ENCODE measurements at places on chromosomes 4 and X.

DNA sequence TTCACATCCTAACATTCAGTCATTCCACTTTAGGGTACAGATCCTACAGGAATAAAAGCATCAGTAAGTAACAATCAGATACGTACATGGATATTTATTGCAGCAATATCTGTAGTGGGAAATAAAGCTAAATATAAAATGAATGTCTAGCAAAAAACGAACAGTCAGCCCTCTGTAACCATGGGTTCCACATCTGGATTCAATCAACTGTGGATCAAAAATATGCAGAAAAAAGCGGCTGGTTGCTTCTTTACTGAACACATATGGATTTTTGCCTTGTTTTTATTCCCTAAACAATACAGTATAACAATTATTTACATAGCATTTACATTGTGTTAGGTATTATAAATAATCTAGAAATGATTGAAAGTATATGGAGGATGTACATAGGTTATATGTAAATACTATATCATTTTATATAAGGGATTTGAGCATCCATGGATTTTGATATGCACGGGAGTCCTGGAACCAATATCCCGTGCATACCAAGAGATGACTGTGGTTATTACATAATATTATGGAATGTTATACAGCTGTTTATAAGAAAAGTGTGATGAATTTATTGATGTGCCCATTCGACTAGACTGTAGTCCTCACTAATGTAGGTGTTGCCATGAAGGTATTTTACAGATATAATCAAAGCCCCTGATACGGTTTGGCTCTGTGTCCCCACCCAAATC lies 132.8 kb downstream of the ARHGEF9 start:
- DNase-seq: no peak

DNA sequence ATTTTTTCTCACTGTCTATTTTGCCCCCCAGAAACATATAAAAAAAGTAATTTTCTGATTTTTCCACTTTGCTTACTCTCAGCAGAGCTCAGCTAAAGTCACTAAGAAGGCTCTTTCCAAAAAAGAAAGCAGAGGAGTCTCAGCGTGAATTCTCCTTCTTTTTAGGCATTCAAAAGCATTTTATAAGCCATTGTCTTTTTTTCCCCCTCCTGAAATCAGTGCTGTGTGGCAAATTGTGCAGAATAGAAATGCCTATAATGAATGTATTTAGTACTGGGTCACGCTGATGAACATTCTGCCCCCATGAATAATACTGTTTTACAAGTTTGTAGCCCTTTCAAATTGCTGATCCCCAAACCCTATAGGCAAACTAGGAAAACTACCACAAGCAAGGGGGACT lies 1.6 kb upstream of the PCDH18 start:
- DNase-seq: no peak

- DNase-seq: no peak
Observed at GRCh38 chr4:90118527-90119195, 8.5 kb upstream of the CCSER1 start.

- DNase-seq: no peak
Observed at GRCh38 chrX:19658030-19658429, 142.7 kb upstream of the MAP3K15 start.

- no peak for DNase-seq
Observed at GRCh38 chrX:10050481-10050880, 83.3 kb downstream of the CLDN34 start.

DNA sequence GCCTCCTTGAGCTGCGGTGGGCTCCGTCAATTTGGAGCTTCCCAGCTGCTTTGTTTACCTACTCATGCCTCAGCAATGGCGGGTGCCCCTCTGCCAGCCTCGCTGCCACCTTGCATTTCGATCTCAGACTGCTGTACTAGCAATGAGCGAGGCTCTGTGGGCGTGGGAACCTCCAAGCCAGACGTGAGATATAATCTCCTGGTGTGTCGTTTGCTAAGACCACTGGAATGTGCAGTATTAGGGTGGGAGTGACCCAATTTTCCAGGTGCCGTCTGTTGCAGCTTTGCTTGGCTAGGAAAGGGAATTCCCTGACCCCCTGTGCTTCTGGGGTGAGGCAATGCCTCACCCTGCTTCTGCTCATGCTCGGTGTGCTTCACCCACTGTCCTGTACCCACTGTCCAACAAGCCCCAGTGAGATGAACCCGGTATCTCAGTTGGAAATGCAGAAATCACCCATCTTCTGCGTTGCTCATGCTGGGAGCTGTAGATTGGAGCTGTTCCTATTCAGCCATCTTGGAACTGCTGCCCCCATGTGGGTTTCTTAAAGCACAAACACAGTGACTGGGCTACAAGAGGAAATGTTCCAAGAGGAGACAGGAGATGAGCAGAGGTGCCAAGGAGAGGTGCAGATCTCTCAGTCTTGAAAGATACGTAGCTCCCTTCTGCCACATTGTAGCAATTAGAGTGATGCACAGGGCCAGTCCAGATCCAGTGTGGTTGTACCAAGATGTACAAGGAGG lies 193.0 kb upstream of the IGFBP7 start:
- no peak for DNase-seq

- no peak for DNase-seq
Observed at GRCh38 chr4:183828125-183828524, 77.0 kb upstream of the STOX2 start.

All from keratinocyte (primary cell).